Osteocyte (in vitro differentiated cells): ENCODE measurements at places on chromosomes 3 and 15. TPM values are rescaled to one million over a fixed set of nuclear protein-coding genes. Genes with fewer than 3 reads are reported as not detected.

DNA sequence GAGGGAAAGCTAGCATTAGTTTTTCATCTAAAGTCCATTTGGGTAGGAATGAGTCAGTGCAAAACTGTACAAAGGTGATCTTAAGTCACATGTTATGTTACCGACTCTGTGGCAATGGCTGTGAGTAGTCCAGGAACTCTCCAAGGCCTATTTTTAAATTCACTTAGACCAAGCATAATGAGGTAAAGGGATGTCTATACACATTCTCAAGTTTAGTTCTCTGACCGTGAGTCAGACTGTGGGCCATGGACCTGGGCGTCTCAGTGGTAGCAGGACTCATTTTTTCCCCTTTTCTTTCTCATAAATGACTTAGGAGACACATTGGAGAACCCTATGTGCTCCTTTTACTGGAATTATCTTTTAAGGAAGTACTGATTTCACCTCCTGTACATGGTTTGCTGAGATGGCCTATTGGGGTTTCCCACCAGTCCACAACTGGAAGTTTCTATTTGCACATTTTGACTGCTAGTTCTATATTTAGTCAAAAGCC lies 488.7 kb upstream of the TPRG1 start:
- no peaks in the 10 kb centered on the region for H3K27me3 ChIP-seq
- H3K4me3 ChIP-seq = no peak overlapping the region
- peaks cover 49% of the 10 kb centered on the region for H3K4me1 ChIP-seq
- H3K27ac ChIP-seq = peak overlapping the region; percentile 63

DNA sequence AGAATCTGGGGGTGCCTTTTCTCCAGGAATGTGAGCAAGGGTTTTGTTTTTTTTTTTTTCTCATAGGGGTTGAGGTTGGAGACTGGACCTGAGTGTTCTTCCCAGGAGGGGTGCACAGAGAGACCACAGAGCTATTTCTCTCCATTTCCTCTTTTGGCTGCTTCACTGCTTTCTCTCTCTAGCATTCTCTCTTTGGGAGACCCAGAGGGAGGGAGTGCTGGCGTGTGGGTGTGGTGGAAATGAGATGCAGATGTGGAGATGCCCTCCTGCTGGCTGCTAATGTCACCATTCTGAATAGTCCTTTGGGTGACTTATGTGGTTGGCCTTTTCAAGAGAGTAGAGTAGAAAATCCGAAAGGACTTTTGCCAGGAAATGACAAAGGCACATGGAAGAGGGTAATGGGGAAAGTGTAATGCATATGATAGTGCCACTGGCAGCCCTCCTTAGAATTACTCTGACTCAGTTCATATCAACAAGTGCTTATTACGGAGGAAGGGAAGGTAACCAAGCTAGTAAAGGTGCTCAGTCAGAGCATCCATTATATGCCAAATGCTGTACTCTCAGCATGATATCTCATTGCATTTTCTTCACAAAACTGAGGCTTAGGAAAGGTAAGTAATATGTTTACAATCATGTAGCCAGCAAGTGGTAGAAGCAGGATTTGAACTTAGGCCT lies 1.9 kb downstream of the SYN2 start:
- peaks cover 4% of the 10 kb centered on the region for H3K4me1 ChIP-seq
- peaks cover 64% of the 10 kb centered on the region for H3K27me3 ChIP-seq
- no peak overlapping the region for H3K27ac ChIP-seq
- H3K4me3 ChIP-seq = peak overlapping the region; percentile 49
- no peaks in the 10 kb centered on the region for H3K36me3 ChIP-seq
- DNase-seq = no peak

The ADAMTS7 gene
- 188 and 193 TPM in 2 replicates for total RNA-seq

The ARL8B gene
- 85.6 and 86.0 TPM in 2 replicates for total RNA-seq

- no peaks in the 10 kb centered on the region for H3K36me3 ChIP-seq
- DNase-seq = no peak
- peaks cover 9% of the 10 kb centered on the region for H3K4me1 ChIP-seq
- no peak overlapping the region for H3K4me3 ChIP-seq
- H3K27ac ChIP-seq = no peak overlapping the region
These were observed 1.4 kb downstream of the KBTBD13 start for GRCh38 chr15:65077981-65078352.

GRCh38 chr3:98565237-98565643 lies 28.2 kb downstream of the CPOX start:
- no peak overlapping the region for H3K4me3 ChIP-seq
- H3K27me3 ChIP-seq = peaks cover 54% of the 10 kb centered on the region
- H3K27ac ChIP-seq = no peak overlapping the region
- no peak for DNase-seq
- no peaks in the 10 kb centered on the region for H3K36me3 ChIP-seq
- H3K4me1 ChIP-seq = no peaks in the 10 kb centered on the region

The XIRP1 gene
- not detected in 2 replicates for total RNA-seq

DNA sequence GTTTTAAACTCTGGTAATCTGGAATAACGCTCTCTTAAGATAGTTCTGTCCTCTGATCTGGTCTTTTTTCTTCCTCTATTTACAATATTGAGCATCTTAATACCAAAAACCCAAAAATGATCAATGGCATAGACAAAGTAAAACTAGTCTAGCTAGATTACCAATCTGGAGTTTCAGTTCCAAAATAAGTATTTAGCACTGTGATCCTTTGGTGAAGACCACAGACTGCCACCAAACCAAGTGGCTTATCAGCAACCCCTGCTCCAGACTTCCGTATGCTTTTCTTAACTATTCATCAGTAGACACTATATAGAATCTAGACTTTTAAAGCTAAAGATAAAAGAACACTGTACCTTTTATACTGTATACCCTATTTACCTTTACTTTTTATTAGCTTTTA lies 35.5 kb upstream of the MAN2C1 start:
- no peaks in the 10 kb centered on the region for H3K4me1 ChIP-seq
- no peak overlapping the region for H3K4me3 ChIP-seq
- no peak for DNase-seq
- H3K36me3 ChIP-seq = peaks cover 40% of the 10 kb centered on the region
- no peak overlapping the region for H3K27ac ChIP-seq

- no peaks in the 10 kb centered on the region for H3K27me3 ChIP-seq
- no peak for DNase-seq
- H3K36me3 ChIP-seq = peaks cover 25% of the 10 kb centered on the region
- no peaks in the 10 kb centered on the region for H3K4me1 ChIP-seq
These were observed 52.6 kb downstream of the CAPN3 start for GRCh38 chr15:42411884-42412283.

The SMAD6 gene
- 14.6 and 17.5 TPM in 2 replicates for total RNA-seq

The TNFAIP8L3 gene
- 0.31 and 0.35 TPM in 2 replicates for total RNA-seq

GRCh38 chr3:134874737-134875413 lies 79.8 kb downstream of the EPHB1 start:
- H3K27ac ChIP-seq = no peak overlapping the region
- H3K4me1 ChIP-seq = no peaks in the 10 kb centered on the region
- H3K27me3 ChIP-seq = no peaks in the 10 kb centered on the region
- no peak overlapping the region for H3K4me3 ChIP-seq

- peaks cover 51% of the 10 kb centered on the region for H3K4me1 ChIP-seq
- no peak for DNase-seq
- H3K27me3 ChIP-seq = no peaks in the 10 kb centered on the region
- H3K27ac ChIP-seq = no peak overlapping the region
- H3K36me3 ChIP-seq = no peaks in the 10 kb centered on the region
These were observed 54.7 kb downstream of the CLDN11 start for GRCh38 chr3:170473358-170473757.

- DNase-seq = no peak
- no peaks in the 10 kb centered on the region for H3K4me1 ChIP-seq
- H3K36me3 ChIP-seq = no peaks in the 10 kb centered on the region
- H3K4me3 ChIP-seq = no peak overlapping the region
These were observed 833.7 kb downstream of the FHIT start for GRCh38 chr3:60417576-60417975.

The DUOXA2 gene
- total RNA-seq = not detected in 2 replicates

GRCh38 chr3:190505381-190506003 lies 8.4 kb upstream of the IL1RAP start:
- H3K36me3 ChIP-seq = no peaks in the 10 kb centered on the region
- H3K27me3 ChIP-seq = peaks cover 3% of the 10 kb centered on the region
- DNase-seq = no peak

- H3K4me3 ChIP-seq = no peak overlapping the region
- H3K27me3 ChIP-seq = no peaks in the 10 kb centered on the region
- H3K27ac ChIP-seq = peak overlapping the region; percentile 97
- H3K4me1 ChIP-seq = peaks cover 58% of the 10 kb centered on the region
These were observed 221.3 kb upstream of the GAP43 start for GRCh38 chr3:115401851-115402501.

DNA sequence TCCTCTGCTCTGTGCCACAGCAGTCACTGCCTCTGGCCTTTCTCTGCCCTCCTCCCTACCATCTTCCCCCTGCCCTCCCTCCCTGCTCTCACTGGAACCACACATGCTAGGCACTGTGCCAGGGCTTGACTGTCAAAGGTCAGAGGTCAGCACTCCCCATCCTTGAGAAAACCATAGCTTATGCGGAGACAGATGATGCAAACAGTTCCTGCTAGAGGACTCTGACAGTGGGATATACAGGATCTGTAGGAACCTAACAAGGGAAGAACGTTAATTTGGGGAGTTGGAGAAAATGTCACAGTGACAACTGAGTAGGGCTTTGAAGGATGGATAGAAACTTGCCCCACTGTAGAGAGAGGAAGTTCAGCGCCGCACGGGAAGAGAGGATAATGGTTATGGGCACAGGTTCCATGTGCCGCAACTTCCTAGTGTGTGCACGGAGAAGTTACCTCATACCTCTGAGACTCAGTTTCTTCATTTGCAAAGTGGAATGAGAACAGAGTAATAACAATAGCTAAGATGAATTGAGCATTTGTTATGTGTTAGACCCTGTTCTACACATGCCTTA lies 29.3 kb upstream of the XYLB start:
- H3K27me3 ChIP-seq = no peaks in the 10 kb centered on the region
- no peaks in the 10 kb centered on the region for H3K36me3 ChIP-seq
- no peaks in the 10 kb centered on the region for H3K4me1 ChIP-seq
- no peak for DNase-seq
- H3K27ac ChIP-seq = no peak overlapping the region
- H3K4me3 ChIP-seq = no peak overlapping the region

The PTX3 gene
- total RNA-seq = 45.7 and 51.8 TPM in 2 replicates

DNA sequence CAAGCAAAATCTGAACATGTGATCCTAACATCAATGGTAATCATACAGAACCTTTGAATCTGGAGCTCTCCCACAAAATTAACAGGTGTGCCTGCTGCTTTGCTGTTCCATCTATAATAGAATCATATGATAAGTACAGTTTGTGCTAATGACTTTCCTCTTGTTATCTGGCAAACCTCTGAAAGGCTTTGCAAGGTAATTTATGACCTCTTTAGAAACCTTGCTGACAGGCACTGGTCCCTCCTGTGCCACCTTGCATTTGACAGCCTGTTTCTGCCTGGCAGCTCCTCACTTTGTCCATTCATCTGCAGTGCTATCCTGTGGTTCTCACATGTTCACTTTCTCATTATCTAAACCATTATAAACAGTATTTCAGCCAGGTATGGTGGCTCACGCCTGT lies 10.2 kb upstream of the HTR3C start:
- H3K4me1 ChIP-seq = no peaks in the 10 kb centered on the region
- H3K4me3 ChIP-seq = no peak overlapping the region
- H3K36me3 ChIP-seq = no peaks in the 10 kb centered on the region
- no peak for DNase-seq
- H3K27ac ChIP-seq = no peak overlapping the region
- peaks cover 21% of the 10 kb centered on the region for H3K27me3 ChIP-seq

DNA sequence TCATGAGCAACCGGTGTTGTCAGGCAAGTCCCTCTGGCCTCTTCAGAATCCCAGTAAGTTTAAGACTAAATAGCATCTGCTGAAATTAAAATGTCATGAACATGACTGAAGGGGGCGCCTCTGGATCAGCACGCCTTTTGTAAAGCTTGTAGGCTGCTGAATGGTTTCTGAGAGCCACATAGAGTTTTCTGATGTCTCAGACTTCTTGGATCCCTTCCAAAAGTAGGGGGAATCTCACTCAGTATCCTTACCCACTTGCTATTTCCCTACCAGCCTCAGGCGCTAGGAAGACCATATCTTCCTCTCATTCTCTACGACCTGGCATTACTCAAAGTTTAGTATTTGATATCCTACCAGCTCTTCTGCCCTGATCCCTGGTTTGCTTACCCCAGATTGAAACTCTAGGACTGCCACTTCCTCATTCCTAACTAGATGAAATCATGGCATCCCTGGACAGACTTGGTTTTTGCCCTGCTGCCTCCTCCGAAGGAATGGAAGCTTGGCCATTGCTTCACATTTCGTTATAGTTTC lies 62.7 kb upstream of the CD47 start:
- DNase-seq = no peak
- no peaks in the 10 kb centered on the region for H3K27me3 ChIP-seq
- H3K4me3 ChIP-seq = no peak overlapping the region
- H3K36me3 ChIP-seq = no peaks in the 10 kb centered on the region

GRCh38 chr3:55661571-55661970 lies 174.5 kb upstream of the WNT5A start:
- H3K27me3 ChIP-seq = peaks cover 2% of the 10 kb centered on the region
- no peak overlapping the region for H3K4me3 ChIP-seq
- no peaks in the 10 kb centered on the region for H3K4me1 ChIP-seq
- no peak for DNase-seq
- no peaks in the 10 kb centered on the region for H3K36me3 ChIP-seq
- H3K27ac ChIP-seq = no peak overlapping the region

- no peak for DNase-seq
- H3K27ac ChIP-seq = no peak overlapping the region
- H3K36me3 ChIP-seq = no peaks in the 10 kb centered on the region
These were observed 660.2 kb upstream of the LMCD1 start for GRCh38 chr3:7841451-7841850.

The PLSCR5 gene
- total RNA-seq = not detected in 2 replicates

GRCh38 chr15:94451466-94451865 lies 220.1 kb downstream of the MCTP2 start:
- H3K4me3 ChIP-seq = no peak overlapping the region
- H3K27ac ChIP-seq = no peak overlapping the region
- no peaks in the 10 kb centered on the region for H3K4me1 ChIP-seq
- no peaks in the 10 kb centered on the region for H3K36me3 ChIP-seq
- no peaks in the 10 kb centered on the region for H3K27me3 ChIP-seq

- H3K4me1 ChIP-seq = no peaks in the 10 kb centered on the region
- no peaks in the 10 kb centered on the region for H3K36me3 ChIP-seq
- H3K4me3 ChIP-seq = no peak overlapping the region
- H3K27ac ChIP-seq = no peak overlapping the region
- H3K27me3 ChIP-seq = peaks cover 35% of the 10 kb centered on the region
These were observed 18.8 kb upstream of the PSTPIP1 start for GRCh38 chr15:76976141-76976540.

- DNase-seq = no peak
- no peak overlapping the region for H3K4me3 ChIP-seq
- peaks cover 17% of the 10 kb centered on the region for H3K4me1 ChIP-seq
- no peaks in the 10 kb centered on the region for H3K36me3 ChIP-seq
- H3K27me3 ChIP-seq = peaks cover 33% of the 10 kb centered on the region
- no peak overlapping the region for H3K27ac ChIP-seq
These were observed 96.9 kb upstream of the STRIT1 start for GRCh38 chr3:155390351-155390750.
